Vagina (tissue), 2 donors: ENCODE measurements at places on chromosomes 4 and X.

DNA sequence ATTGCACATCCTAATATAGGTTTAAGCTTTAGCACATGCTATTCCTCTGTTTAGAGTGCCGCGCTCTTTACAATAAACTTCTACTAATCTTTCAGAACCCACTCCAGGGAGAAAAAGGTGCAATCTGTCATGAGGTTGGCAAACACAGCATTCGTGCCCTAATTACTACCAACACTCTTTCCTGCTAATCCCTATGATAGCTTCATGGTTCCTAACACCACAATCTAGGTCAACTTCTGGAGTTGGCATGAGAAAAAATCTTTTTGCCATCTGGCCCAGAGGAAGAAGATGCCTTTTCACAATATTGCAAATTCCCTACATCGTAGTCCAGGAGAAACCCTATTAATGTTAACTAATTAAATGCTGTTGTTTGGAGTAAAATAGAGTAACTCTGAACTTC is 39.6 kb downstream of the TMA16 start:
- no peak for DNase-seq

- DNase-seq, result no peak
These were observed 241.1 kb downstream of the AFAP1 start for GRCh38 chr4:7698584-7698983.

- DNase-seq, result no peak
These were observed 150.9 kb upstream of the RASGEF1B start for GRCh38 chr4:81622474-81623184.

GRCh38 chrX:41781500-41781899 is 57.5 kb downstream of the GPR82 start:
- DNase-seq, result no peak

GRCh38 chr4:84578540-84579402 is 4.2 kb upstream of the CDS1 start:
- DNase-seq, result no peak
